Stimulated activated CD8-positive, alpha-beta memory T cell treated with anti-CD3 and anti-CD28 coated beads, Interleukin-12 subunit alpha, Interleukin-12 subunit beta, amount 100 ng/mL, for 1 hour (primary cell): ENCODE measurements at places on chromosomes 11 and 22.
A peak's percentile ranks its signal among the peaks of the same experiment; 100 is the strongest.

DNA sequence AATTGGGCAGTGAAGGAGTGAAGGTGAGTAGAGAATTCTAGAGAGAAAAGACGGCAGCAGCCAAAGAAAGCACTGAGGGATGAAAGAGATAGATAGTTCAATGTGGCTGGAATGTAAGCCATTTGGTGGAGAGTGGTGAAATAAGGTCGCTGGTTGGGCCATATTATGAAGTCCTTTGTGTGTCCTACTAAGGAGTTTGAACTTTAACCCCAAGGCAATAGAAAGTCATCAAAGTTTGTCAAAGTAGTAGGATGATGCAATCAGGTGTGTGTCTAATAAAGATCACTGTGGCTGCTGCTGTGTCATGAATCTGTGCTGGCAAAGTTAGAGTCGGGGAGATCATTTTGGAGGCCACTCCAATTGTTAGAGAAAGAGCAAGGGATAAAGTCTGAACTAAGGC lies 18.7 kb downstream of the RNF121 start:
- DNase-seq, result no peak

DNA sequence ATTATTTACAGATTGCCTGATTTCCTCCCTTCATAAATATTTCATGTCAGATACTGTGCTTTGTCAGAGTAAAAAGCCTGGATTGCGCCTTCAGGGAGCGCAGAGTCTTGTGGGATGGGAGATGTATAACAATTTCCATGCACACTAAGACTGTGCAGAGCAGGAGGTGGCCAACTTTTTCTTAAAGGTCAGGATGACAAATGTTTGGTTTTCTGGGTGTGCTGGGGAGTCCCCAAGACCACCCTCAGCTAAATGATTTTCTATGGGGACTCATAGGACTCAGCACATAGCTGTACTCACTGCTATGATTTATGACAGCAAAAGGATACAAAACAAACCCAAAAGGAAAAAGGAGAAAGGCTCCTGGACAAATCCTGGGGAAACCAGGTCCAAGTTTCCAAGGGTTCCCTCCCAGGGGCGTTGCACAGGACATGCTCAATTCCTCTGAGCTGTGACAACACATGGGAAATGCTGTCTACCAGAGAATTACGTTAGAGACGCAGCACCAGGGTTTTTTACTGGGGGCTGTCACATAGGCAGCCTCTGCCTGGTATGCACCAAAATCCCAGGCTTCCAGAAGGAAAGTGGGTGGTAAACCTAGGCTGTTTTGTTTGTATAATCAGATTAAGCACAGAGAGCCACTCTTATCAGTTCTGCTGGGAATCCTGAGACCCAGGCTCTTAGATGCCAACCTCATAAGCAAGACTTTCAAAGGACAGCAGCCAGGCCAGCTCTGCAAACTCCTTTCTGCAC lies 59.1 kb downstream of the CSNK2A3 start:
- DNase-seq, result no peak

DNA sequence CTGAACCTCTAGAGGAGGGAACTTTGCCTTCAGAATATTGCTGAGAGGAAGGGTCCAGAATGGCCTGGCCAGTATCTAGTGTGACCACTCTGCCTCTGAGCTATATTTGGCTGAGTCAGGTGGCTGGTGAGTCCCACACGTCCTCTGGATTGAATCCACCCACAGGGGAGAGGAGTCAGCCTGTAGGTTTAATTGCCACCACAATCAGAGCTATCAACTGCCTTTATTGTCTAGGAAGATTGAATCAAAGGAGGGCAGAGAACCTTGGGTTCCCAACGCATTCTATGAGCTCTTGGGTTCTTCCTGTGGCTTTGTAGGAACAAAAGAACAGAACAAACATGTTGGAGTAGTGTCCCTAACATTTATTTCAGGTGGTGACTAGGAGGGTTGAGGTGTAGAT lies 67.7 kb downstream of the ST3GAL4 start:
- DNase-seq, result no peak

GRCh38 chr11:119167933-119168332 lies 592 bp upstream of the NLRX1 start:
- DNase-seq, result no peak

DNA sequence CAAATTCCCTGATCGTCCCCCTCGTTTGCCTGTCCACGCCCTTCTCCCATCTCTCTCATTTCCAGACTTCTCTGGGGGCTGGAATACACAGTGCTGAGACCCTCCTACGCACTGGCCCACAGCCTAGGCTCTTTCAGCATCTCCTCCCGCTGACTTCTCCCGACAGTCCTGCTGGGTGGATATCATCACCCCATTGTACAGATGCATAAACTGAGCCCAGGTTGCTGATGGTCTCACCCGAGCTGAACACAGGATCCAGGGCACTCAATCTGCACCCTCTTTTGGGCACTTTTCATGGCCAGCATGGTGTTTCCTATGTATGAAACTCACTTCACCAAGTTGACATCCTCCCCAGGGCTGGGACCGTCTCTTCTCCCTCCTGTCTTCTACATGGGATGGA lies 31.7 kb upstream of the PICK1 start:
- no peak for DNase-seq

- DNase-seq, result no peak
Observed at GRCh38 chr11:36465449-36466163, 44.5 kb downstream of the TRAF6 start.

DNA sequence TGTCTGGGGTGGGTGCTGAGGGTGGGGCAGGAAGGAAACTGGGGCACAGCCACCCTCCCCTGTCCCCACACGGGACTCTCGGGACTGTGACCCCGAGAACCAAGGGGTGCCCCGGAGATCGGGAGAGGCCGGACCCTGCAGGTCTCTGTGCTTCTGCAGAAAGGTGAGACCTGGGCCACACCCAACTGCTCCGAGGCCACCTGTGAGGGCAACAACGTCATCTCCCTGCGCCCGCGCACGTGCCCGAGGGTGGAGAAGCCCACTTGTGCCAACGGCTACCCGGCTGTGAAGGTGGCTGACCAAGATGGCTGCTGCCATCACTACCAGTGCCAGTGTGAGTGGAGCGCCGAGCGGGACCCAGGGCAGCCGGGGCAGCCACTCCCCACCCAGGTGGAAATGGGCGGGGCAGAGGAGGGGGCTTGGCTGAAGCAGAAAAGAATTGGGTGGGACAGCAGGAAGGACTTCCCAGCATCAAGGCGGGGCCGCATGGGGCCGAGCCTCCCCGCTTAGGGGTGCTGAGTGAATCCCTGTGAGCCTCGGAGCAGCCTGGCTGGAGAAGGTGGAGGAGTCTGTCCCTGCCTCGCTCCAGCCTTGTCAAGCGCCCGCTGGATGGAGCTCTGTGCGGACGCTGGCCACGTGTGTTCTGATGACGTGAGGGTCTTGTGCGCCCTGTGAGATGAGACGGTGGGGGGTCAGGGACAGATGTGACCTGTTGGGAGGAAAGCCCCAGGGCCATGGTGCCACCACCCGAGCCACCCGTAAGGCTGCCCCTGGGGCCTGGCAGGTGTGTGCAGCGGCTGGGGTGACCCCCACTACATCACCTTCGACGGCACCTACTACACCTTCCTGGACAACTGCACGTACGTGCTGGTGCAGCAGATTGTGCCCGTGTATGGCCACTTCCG lies 29.3 kb upstream of the MUC5B start:
- DNase-seq, result no peak

- DNase-seq, result peak; percentile 8
Observed at GRCh38 chr22:26835929-26836528, 178.6 kb downstream of the MIAT start.

DNA sequence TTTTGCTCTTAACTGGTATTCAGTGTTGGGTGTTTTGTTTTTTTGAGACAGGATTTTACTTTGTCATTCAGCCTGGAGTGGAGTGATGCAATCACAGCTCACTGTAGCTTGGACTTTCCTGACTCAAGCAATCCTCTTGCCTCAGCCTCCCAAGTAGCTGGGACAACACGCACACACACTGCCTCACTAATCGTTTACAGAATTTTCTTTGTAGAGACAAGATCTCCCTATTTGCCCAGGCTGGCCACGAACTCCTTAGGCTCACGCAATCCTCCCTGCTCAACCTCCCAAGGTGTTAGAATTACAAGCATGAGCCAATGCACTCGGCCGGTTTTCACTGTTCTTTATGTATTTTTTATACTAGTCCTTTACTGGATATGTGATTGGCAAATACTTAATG lies 51.0 kb upstream of the IGLL5 start:
- DNase-seq, result no peak

- DNase-seq, result no peak
Observed at GRCh38 chr22:41927813-41928212, 1.2 kb upstream of the TNFRSF13C start.

DNA sequence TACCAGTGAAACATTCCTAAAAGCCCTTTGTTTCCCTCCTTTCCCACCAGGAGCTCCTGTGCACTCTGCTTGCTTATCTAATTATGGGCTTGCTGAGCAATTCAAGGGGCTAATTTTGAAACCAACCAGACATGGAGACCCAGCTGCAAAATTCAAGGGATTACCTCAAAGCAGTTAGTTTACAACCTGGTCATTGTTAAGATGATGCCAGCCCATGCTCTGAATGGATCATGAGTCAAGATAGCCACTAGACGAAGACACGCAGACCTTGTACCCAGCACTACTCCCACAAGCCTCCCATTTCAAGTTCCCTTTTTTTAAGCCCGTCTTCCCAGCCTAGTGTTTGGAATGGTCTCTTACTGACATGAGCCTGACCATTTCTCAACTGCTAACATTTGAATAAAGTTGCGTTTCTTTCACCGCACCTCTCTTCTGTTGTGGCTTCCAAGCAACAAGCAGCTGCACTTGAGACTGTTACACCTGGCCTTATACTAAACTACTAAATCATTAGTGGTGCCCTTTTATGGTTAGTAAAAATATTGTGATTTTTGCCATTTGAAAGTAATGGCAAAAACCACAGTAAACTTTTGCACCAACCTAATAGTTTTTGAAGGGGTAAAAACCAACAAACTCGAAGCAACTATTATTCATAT lies 315.3 kb upstream of the LUZP2 start:
- DNase-seq, result no peak

GRCh38 chr22:46514592-46515207 lies 22.7 kb downstream of the CELSR1 start:
- no peak for DNase-seq

- no peak for DNase-seq
Observed at GRCh38 chr11:10461276-10461790, 6.3 kb downstream of the AMPD3 start.

DNA sequence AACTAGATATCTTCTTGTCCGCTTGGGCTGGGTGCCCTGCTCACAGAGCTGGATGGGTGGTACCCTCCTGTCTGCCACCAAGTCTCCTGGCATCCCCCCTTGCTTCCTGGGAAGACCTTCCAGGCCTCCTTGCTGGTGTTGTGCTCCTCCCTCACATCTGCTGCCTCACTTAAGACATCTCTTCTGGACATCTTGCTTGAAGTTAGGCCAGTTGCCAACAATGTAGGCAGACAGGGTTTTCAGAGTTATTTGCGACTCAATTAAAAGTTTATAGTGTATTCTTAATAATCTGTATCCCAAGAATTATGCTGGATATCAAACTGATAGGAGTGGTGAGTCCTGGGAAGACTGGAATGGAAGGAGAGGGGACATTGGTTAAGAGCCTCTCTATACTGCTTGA lies 64.0 kb upstream of the TNRC6B start:
- DNase-seq, result no peak

DNA sequence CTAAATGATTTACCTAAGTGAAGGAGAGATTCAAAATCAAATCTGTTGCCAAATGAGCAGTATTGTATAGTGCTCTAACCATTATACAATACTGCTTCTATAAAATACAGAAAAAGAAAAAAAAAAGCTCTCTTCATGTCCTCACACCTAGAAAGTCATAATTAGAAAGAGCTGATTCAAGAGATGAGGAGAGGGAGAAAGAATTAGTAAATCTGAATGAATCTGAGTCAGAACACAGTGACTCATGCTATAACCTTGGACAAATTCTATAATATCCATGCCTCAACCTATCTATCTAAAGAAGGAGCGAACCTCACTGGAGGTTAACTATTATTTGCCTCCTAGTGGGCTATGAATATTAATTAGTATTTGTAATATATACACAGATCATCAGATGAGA lies 29.4 kb downstream of the AMBRA1 start:
- DNase-seq, result no peak

DNA sequence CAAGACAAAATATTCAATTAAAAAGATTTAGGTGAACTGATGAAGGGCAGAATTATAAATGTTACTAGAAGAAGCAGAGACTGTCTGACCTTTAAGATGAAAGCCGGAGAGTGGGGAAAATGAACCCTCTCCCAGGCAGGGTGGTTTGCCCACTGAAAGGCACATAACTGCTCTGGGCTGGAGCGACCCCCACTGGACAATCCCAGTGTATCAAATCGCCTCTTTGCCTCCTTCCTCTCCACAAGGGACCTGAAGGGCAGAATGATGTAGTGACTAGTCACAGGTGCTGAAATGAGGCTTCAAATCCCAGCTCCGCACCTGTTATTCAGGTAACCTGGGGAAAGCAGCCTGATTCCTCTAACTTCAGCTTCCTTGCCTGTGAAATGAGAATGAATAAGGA lies 69.0 kb downstream of the EFCAB6 start:
- no peak for DNase-seq

- no peak for DNase-seq
Observed at GRCh38 chr11:74278721-74279161, 32.7 kb downstream of the P4HA3 start.

GRCh38 chr11:9639985-9640384 lies 23.9 kb upstream of the SWAP70 start:
- DNase-seq, result no peak

GRCh38 chr11:119872611-119873310 lies 143.8 kb upstream of the NECTIN1 start:
- DNase-seq, result no peak

DNA sequence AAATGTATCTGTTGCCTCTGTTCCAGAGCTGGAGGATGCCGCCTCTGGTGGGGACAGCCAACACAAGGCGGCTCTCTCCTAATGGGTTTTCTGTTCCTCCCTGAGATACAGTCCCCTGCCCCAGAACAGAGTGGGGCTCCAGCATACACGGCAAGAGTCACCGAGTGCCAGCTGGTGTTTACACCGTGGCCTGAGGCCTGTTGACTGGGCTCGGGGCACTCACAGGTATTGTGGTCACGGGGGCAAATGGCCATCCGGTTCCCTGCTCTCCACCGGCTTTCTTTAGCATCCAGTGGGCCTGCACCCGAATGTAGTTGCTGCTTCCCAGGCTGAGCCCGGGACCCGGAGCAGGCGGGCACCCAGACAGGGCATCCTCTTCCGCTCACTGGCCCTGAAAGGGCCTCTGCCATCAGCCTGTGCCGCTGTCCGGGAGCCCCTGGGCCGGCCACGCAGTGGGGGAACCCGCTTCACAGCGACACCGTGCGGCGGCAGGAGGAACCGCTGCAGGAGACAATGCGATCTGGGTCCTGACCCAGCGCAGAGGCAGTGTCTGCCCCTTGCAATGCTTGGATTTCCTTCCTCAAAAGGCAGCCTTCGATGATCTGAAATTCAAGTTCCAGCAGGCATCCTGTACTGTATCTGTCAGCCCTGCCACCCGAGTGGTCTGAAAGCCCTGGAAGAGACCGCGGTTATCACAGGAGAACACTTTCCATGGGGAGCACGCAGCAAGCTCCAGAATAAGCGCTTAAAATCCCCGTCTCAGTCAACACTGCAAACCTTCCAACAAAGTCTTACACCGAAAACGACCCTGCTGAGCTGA lies 859 bp upstream of the KRTAP5-5 start:
- DNase-seq, result peak; percentile 40
